Type B pancreatic cell (in vitro differentiated cells): ENCODE measurements at places on chromosomes 5 and 9. TPM values are rescaled to one million over a fixed set of nuclear protein-coding genes. Genes with fewer than 3 reads are reported as not detected.

Gene SERINC5
- total RNA-seq, result 59.0 and 161 TPM in 2 replicates

- H3K4me3 ChIP-seq, result no peak overlapping the region
- no peaks in the 10 kb centered on the region for H3K4me1 ChIP-seq
- no peak for DNase-seq
- H3K27ac ChIP-seq, result no peak overlapping the region
- no peaks in the 10 kb centered on the region for H3K36me3 ChIP-seq
Observed at GRCh38 chr9:5500441-5501235, 9.7 kb upstream of the PDCD1LG2 start.

- no peaks in the 10 kb centered on the region for H3K36me3 ChIP-seq
- H3K4me1 ChIP-seq, result peaks cover 5% of the 10 kb centered on the region
- no peak for DNase-seq
- no peaks in the 10 kb centered on the region for H3K27me3 ChIP-seq
- no peak overlapping the region for H3K4me3 ChIP-seq
Observed at GRCh38 chr9:84926793-84927192, 257.3 kb downstream of the NTRK2 start.

GRCh38 chr5:7869474-7870136 lies 657 bp downstream of the MTRR start:
- H3K4me3 ChIP-seq, result peak overlapping the region; percentile 91
- DNase-seq, result no peak
- H3K4me1 ChIP-seq, result peaks cover 45% of the 10 kb centered on the region

Gene DMRT3
- 0.74 and 0.80 TPM in 2 replicates for total RNA-seq

Gene PRELID2
- 15.5 and 19.6 TPM in 2 replicates for total RNA-seq

- H3K27me3 ChIP-seq, result peaks cover 21% of the 10 kb centered on the region
- no peaks in the 10 kb centered on the region for H3K36me3 ChIP-seq
Observed at GRCh38 chr5:133792024-133792423, 176.4 kb downstream of the C5orf15 start.

Gene LURAP1L
- 8.7 and 15.9 TPM in 2 replicates for total RNA-seq

DNA sequence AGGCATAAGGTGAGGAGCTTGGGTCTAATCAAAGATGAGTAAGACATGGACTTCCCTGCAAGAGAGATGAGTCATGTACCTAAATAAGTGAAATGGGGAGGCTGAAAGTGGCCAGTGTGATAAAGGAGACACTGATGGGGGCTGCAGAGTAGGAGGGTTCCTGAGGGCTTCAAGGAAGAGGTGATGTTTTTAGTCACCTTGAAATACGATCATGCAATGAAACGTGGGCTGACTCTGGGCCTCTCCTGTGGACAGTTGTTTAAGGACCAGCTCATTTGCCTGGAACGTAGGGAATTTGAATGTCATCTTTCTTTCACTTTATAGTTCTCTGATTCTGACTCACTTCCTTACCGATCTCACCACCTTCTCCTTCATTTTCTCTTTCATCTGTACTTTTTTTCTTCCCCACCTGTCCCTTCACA lies 49.6 kb upstream of the CPLX2 start:
- no peak for DNase-seq
- H3K27me3 ChIP-seq, result peaks cover 21% of the 10 kb centered on the region

Gene PTGS1
- total RNA-seq, result 1.1 and 1.7 TPM in 2 replicates

DNA sequence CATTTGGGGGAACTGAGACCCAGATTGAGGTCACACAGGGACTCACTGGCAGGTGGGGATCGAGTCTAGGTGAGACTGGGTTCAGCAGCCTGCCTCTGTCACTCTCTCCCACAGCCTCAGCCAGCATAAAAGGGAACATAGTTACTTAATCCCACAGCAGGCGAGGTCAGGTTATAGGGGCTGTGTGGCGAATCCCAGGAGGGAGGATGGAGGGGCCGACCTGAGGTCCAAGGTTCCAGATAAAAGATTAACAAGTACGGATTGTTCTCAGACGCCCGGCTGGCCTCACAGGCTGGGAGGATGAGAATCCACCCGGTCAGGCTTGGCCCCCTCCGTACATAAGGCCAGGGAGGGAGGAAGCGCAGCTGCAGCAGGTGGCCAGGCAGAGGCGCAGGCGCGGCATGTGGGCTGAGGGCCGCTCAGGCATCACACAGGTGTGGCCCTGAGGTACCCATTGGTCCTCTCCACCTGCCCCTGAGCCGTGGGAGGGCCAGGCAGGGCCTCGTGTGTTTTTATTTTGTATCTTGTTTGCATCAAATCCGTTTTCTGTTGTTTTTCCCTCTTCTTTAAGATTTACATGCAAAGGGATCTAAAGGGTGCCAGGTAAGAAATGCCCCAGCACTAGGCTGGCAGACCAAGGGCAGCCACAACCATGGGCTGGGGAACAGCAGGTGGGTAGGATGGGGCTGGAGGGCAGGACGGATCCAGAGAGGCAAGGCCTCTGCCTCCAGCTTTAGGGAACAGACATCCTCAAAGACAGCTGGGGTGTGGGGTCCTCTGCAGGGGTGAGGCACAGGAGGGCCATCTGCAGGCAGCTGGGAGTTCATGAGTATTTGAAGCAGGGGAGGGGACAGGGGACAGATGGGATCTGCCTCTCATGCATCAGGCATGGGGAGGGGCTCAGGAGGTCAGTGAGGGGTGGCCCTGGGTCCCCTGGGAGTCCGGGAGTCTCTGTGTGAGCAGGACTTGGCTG lies 3.6 kb downstream of the SUSD3 start:
- no peak overlapping the region for H3K27ac ChIP-seq
- H3K4me3 ChIP-seq, result no peak overlapping the region
- no peak for DNase-seq
- H3K36me3 ChIP-seq, result no peaks in the 10 kb centered on the region

Gene ZDHHC11
- total RNA-seq, result 20.8 and 27.5 TPM in 2 replicates

- peaks cover 3% of the 10 kb centered on the region for H3K4me1 ChIP-seq
- H3K36me3 ChIP-seq, result no peaks in the 10 kb centered on the region
- no peak overlapping the region for H3K27ac ChIP-seq
- H3K4me3 ChIP-seq, result peak overlapping the region; percentile 37
- no peak for DNase-seq
- H3K27me3 ChIP-seq, result no peaks in the 10 kb centered on the region
Observed at GRCh38 chr5:13325765-13326164, 618.7 kb downstream of the DNAH5 start.

Gene TMEM174
- not detected in 2 replicates for total RNA-seq

Gene ZNF454
- 0.12 TPM in 1 of 2 replicates, not detected in the other for total RNA-seq

Gene FGF1
- 0.12 and 2.7 TPM in 2 replicates for total RNA-seq

Gene CATSPER3
- total RNA-seq, result 0.22 and 0.74 TPM in 2 replicates

Gene AJM1
- 3.2 and 3.6 TPM in 2 replicates for total RNA-seq

Gene ACOT12
- 0.46 and 0.74 TPM in 2 replicates for total RNA-seq

Gene IFNA21
- not detected in 2 replicates for total RNA-seq

DNA sequence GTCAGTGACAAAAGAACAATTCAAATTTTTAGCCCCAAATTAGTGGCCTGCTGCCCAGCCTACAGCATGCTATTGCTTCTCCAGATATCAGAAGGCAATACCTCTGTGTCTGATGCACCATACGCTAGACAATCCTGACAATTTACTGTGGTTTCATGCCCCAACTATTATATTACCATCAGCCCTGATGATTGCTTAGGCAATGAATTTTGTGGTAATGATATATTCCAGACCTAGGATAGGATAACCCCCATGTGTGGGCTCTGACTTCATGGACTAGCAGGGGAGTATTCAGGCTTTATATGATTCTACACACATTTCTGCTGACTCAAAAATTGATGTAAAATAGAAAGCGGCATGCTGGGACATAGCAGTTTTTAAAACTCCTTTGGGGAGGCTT lies 168.7 kb upstream of the FST start:
- H3K4me1 ChIP-seq, result no peaks in the 10 kb centered on the region
- H3K27me3 ChIP-seq, result no peaks in the 10 kb centered on the region
- H3K27ac ChIP-seq, result no peak overlapping the region
- DNase-seq, result no peak

DNA sequence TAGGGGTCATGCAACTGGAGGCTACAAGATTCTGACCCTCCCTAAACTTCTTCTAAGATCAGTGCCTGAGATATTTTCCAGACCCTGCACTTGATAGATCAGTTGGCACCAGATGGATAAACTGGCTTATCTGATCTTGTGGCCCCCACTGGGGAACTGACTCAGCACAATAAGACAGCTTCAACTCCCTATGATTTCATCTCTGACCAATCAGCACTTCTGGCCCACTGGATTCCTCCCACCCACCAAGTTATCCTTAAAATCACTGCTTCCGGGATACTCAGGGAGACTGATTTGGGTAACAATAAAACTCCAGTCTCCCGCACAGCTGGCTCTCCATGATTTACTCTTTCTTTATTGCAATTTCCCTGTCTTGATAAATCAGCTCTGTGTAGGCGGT lies 2180.4 kb upstream of the WWC1 start:
- H3K4me3 ChIP-seq, result no peak overlapping the region
- no peaks in the 10 kb centered on the region for H3K36me3 ChIP-seq
- no peak overlapping the region for H3K27ac ChIP-seq
- DNase-seq, result no peak

DNA sequence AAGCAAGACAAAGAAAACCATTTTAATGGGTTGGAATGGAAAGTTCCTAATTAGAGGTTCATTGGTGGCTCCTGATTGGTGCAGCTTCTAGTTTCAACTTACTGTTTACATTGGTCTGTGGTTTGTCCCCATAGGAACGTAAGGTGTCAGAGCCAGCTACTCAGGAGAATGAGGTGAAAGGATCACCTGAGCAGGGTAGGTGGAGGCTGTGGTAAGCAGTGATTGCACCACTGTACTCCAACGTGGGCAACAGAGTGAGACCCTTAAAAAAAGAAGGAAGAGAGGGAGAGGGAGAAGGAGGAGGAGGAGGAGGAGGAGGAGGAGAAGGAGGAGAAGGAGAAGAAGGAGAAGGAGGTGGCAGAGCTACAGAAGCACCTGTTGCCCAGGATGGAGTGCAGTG lies 30.4 kb downstream of the KCNIP1 start:
- H3K4me3 ChIP-seq, result no peak overlapping the region
- DNase-seq, result no peak
- H3K27me3 ChIP-seq, result peaks cover 52% of the 10 kb centered on the region
- H3K4me1 ChIP-seq, result peaks cover 38% of the 10 kb centered on the region

GRCh38 chr9:35856882-35857281 lies 13.3 kb downstream of the OR13J1 start:
- no peak overlapping the region for H3K4me3 ChIP-seq
- no peaks in the 10 kb centered on the region for H3K36me3 ChIP-seq
- peak; percentile 57 for DNase-seq
- H3K27me3 ChIP-seq, result peaks cover 23% of the 10 kb centered on the region
- no peaks in the 10 kb centered on the region for H3K4me1 ChIP-seq

DNA sequence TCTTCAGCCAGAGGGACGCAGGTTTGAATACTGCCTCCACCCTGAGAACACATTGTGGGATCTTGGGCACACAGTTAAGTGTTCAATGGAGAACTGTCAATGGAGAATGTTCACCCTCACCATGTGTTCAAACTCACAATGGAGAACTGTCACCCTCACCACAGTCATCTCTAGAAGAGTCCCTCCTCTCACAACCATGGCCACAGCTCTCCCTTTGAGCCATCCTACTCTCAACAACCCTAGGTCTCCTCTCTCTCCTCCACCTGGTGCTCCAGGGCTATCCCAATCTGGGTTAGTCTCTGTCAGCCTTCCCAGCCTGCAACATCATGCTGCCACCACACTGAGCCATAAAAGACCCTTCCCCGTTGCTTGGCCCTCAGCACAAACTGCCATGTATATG lies 36.3 kb upstream of the HAND1 start:
- peaks cover 48% of the 10 kb centered on the region for H3K27me3 ChIP-seq
- peaks cover 2% of the 10 kb centered on the region for H3K4me1 ChIP-seq
- H3K27ac ChIP-seq, result no peak overlapping the region
- H3K36me3 ChIP-seq, result no peaks in the 10 kb centered on the region

Gene DCP2
- 65.5 and 90.3 TPM in 2 replicates for total RNA-seq

DNA sequence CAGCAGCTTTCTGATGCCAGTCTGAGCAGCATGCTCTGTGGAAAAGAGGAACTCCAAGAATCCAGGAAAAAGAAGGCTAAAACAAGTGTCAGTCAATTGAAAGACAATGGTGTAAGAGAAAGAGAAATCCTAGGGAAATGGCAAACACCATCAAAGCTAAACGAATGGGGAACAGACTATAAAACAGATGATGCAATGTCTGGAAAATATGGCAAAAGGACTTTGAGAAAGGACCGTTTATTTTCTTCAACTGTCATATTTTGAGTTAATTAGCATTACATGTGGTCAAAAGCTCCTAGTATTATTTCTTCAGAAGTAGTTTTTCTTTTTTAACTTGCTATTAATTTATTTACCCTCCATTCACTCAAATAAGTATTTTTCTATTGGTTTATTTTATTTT lies 465.2 kb downstream of the LRRC70 start:
- H3K4me1 ChIP-seq, result no peaks in the 10 kb centered on the region
- no peak overlapping the region for H3K4me3 ChIP-seq
- H3K36me3 ChIP-seq, result no peaks in the 10 kb centered on the region
- no peak overlapping the region for H3K27ac ChIP-seq
- H3K27me3 ChIP-seq, result no peaks in the 10 kb centered on the region

DNA sequence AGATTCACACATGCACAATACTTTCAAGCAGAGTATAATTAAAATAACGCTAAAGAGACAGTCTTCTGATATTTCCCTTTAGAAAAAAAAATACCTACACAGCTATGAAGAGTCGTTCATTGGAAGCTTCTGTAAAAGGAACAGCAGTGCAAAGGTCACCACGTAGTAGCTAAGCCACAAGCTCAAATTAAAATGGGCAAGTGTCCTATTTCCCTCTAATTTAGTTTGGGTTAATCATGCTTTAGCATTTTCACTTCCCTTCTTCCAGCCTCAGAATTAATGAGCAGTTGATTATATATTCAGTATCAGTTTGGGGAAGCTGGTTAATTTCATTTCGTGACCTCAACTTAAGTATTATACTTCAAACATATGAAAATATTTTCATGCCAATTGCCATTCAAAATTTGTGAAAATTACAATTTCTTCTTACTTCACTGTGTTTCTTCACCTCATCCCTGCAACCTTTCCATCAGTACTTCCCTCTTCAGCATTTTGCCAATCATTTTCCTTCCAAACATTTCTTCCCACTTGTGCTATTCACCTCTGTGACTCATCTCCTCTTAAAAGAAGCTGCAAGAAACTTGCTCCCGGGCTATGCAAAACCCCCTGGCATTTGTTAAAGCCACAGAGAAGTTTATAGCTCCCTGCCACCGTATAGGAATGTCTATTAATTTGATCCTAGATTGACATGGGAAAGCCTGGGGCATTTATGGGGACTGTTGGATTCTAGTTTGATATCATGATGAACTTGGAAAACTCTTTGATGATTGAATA lies 83.0 kb downstream of the DMRTA1 start:
- no peak for DNase-seq
- H3K4me3 ChIP-seq, result no peak overlapping the region
- no peaks in the 10 kb centered on the region for H3K36me3 ChIP-seq
- H3K27me3 ChIP-seq, result no peaks in the 10 kb centered on the region
- H3K27ac ChIP-seq, result no peak overlapping the region

Gene CCNI2
- total RNA-seq, result 0.76 and 1.4 TPM in 2 replicates

DNA sequence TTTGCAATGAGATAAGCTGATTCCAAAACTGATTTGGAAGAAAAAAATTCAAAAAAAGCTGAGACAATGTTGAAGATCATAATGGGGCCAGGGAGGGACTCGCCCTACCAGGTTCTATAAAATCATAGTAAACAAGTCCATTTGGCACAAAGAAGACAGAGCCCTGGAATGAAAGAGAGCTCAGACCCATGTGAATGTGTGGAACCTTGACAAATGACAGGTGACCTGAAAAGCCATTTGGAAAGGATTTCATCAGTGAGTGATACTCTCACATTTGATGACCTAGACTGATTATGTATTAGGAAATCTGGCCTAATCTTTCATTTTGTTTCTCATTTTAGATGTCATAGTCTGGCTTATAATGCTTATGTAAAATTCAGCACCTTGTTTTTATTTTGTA lies 26.8 kb downstream of the SPTAN1 start:
- H3K27me3 ChIP-seq, result no peaks in the 10 kb centered on the region
- H3K4me1 ChIP-seq, result no peaks in the 10 kb centered on the region
- peaks cover 40% of the 10 kb centered on the region for H3K36me3 ChIP-seq

Gene SLC25A25
- total RNA-seq, result 19.1 and 39.0 TPM in 2 replicates
